WTC11 (cell line): ENCODE measurements at places on chromosomes 7 and 10.

- DNase-seq = no peak
Measured at GRCh38 chr7:1092161-1092632, 4.3 kb downstream of the GPER1 start.

- peak; percentile 76 for DNase-seq
Measured at GRCh38 chr10:17430647-17431355, 23.6 kb downstream of the ST8SIA6 start.

- peak; percentile 45 for DNase-seq
Measured at GRCh38 chr7:67392596-67393438, 396.2 kb downstream of the TYW1 start.

GRCh38 chr7:49488573-49488972 lies 284.9 kb upstream of the VWC2 start:
- DNase-seq = no peak

GRCh38 chr10:102040305-102041050 lies 15.5 kb downstream of the ARMH3 start:
- DNase-seq = no peak

GRCh38 chr10:74855027-74855426 lies 28.6 kb downstream of the KAT6B start:
- no peak for DNase-seq
